ENCODE measurements at places on chromosomes 16 and 17. TPM values are rescaled to one million over a fixed set of nuclear protein-coding genes. Genes with fewer than 3 reads are reported as not detected.

DNA sequence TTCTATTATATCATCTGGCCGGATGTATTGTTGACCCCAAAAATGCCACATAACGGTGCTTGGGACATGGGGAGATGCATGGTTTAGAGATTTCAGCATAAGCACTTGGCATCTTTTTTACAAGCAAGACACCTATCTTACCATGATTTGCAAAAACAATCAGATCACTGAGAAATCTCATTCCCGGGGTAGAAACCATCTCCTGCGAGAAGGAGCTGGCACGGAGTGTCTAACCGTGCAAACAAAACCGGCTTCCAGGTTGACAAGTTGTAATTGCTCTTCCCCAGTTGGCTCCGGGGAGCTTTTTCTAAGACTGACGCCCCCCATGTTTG lies 1.0 kb downstream of the SLC16A6 start:
- H3K4me3 ChIP-seq = no peak overlapping the region
- peaks cover 37% of the 10 kb centered on the region for H3K27me3 ChIP-seq
- peaks cover 8% of the 10 kb centered on the region for H3K4me1 ChIP-seq
- no peak for DNase-seq
- H3K36me3 ChIP-seq = no peaks in the 10 kb centered on the region

GRCh38 chr17:69684251-69684650 lies 269.8 kb downstream of the MAP2K6 start:
- no peaks in the 10 kb centered on the region for H3K27me3 ChIP-seq
- H3K36me3 ChIP-seq = no peaks in the 10 kb centered on the region
- H3K4me1 ChIP-seq = no peaks in the 10 kb centered on the region
- no peak for DNase-seq

The TEX19 gene
- total RNA-seq = not detected

GRCh38 chr17:63086483-63087185 lies 120.6 kb downstream of the TANC2 start:
- H3K27ac ChIP-seq = no peak overlapping the region
- no peaks in the 10 kb centered on the region for H3K27me3 ChIP-seq
- no peaks in the 10 kb centered on the region for H3K36me3 ChIP-seq
- no peak overlapping the region for H3K4me3 ChIP-seq

DNA sequence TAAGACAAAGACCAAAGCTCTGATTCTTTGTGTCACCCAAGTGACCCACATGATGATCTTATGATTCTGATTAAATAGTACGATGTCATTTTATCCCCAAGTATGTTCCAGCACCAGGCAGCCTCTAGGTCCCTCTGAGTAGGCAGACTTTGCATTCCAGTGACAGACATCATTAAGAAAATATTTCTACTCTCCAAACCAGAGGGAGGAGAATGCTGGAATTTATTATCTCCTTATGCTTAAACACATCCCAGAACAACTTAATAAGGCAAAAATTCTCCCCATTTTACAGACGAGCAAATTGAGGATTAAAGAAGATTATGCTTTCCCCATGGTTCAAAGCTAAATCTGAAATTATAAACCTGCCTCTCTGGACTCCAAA lies 192.8 kb upstream of the CDH11 start:
- no peaks in the 10 kb centered on the region for H3K4me1 ChIP-seq
- H3K27me3 ChIP-seq = no peaks in the 10 kb centered on the region
- no peak overlapping the region for H3K27ac ChIP-seq
- no peaks in the 10 kb centered on the region for H3K36me3 ChIP-seq
- no peak overlapping the region for H3K4me3 ChIP-seq

The HOXB1 gene
- not detected for total RNA-seq

The ZNF768 gene
- 58.6 TPM for total RNA-seq

The MT1G gene
- 995 TPM for total RNA-seq

The ADAD2 gene
- total RNA-seq = not detected

The FN3K gene
- total RNA-seq = 69.5 TPM

- no peaks in the 10 kb centered on the region for H3K27me3 ChIP-seq
- peak overlapping the region; percentile 25 for H3K4me3 ChIP-seq
- peak overlapping the region; percentile 32 for H3K27ac ChIP-seq
- H3K4me1 ChIP-seq = no peaks in the 10 kb centered on the region
Observed at GRCh38 chr17:74466828-74467184, 372 bp downstream of the CD300A start.

GRCh38 chr17:7955414-7956227 lies 23.6 kb downstream of the CNTROB start:
- no peak overlapping the region for H3K4me3 ChIP-seq
- no peak overlapping the region for H3K27ac ChIP-seq
- H3K4me1 ChIP-seq = no peaks in the 10 kb centered on the region
- no peak for DNase-seq

The PTX4 gene
- not detected for total RNA-seq

DNA sequence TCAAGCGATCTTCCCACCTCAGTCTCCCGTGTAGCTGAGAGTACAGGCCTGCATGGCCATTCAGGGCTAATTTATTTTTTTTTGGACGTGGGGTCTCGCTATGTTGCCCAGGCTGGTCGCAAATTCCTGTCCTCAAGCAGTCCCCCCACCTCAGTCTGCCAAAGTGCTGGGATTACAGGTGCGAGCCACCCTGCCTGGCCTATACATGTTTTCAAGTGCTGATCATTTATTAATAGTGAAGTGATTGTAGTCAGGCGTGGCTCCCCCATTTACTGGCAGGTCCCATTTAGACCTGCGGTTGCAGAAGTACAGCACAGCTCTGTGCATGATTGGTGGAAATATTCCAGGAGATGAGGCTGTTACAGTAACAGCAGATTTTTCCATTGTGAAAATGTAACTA lies 8.4 kb downstream of the FOXK2 start:
- no peaks in the 10 kb centered on the region for H3K36me3 ChIP-seq
- H3K4me1 ChIP-seq = peaks cover 8% of the 10 kb centered on the region
- DNase-seq = no peak
- H3K27me3 ChIP-seq = no peaks in the 10 kb centered on the region
- no peak overlapping the region for H3K27ac ChIP-seq

GRCh38 chr17:49600949-49601348 lies 25.3 kb downstream of the NXPH3 start:
- H3K4me1 ChIP-seq = no peaks in the 10 kb centered on the region
- H3K4me3 ChIP-seq = no peak overlapping the region
- DNase-seq = no peak
- no peaks in the 10 kb centered on the region for H3K36me3 ChIP-seq
- H3K27ac ChIP-seq = no peak overlapping the region
- H3K27me3 ChIP-seq = no peaks in the 10 kb centered on the region

DNA sequence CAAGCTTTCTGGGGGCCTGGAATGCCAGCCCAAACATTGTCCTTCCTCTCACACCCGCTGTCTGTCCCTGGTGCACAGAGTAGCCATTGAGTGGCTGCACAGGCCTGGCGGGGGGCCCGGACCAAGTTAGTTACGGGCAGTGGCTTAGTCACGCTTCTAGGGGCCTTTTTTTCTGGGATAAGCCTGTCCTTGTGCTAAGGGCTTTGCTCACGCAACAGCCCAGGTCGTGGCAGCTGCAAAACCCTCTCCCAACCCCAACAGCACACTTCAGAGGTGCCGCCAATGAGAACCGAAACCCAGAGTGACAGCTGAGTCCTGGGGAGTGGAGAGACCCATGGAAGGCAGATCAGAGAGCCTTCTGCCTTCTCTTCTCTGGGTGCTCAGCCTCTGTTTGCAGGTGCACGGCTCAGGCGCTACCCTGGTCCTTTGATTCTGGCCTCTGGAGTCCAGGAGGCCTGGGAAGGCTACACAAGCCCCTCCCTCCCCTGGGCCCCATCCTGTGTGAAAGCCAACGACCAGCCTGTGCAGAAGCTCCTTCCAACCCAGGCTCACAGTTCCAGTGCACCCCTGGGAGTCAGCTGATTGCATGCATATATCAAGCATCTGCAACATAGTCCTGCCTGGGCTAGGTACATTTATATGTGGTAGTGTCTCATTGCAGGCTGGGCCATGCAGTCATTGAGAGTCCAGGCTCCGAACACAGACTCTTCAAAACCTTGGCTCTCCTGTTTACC lies 9.1 kb downstream of the WSCD1 start:
- no peak overlapping the region for H3K27ac ChIP-seq
- no peaks in the 10 kb centered on the region for H3K27me3 ChIP-seq
- H3K36me3 ChIP-seq = no peaks in the 10 kb centered on the region
- no peak overlapping the region for H3K4me3 ChIP-seq

DNA sequence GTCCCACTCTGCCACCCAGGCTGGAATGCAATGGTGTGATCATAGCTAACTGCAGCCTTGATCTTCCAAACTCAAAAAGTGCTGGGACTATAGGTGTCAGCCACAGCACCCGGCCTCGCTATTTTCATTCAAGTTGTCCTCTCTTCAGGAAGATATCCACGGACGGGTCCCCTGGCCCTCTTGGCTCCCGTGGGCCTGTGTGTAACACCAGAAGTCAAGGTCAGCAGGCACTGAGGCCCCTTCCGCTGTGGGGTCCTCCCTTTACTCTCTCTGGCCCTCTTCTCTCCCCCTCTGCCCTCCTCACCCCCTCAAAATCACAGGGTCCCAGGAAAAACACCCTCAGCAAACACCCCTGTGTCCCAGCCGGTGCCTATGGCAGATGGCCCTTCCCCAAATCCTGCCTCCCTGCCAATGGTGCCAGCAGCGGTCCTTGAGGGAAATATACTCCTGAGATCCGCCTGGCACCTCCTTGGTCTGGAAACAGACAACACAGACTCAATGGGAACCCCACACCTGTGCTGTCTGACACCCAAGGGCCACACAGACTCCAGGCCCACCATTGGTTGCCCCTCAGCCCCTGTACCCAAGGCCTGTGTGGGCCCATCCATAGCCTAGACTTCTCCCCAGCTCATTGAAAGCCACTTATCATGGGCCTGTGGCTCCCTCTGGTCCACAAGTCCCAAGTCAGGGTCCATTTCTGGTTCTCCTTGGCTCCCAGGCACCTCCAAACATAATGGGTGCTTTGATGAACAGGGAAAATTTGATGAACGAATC lies 221.5 kb downstream of the ZNF423 start:
- no peak overlapping the region for H3K4me3 ChIP-seq
- no peak for DNase-seq
- no peak overlapping the region for H3K27ac ChIP-seq
- H3K36me3 ChIP-seq = no peaks in the 10 kb centered on the region
- no peaks in the 10 kb centered on the region for H3K27me3 ChIP-seq

GRCh38 chr16:81483064-81483969 lies 38.7 kb downstream of the CMIP start:
- H3K36me3 ChIP-seq = no peaks in the 10 kb centered on the region
- no peaks in the 10 kb centered on the region for H3K27me3 ChIP-seq
- no peaks in the 10 kb centered on the region for H3K4me1 ChIP-seq
- no peak overlapping the region for H3K4me3 ChIP-seq
- no peak overlapping the region for H3K27ac ChIP-seq

The PRAC1 gene
- 328 TPM for total RNA-seq

DNA sequence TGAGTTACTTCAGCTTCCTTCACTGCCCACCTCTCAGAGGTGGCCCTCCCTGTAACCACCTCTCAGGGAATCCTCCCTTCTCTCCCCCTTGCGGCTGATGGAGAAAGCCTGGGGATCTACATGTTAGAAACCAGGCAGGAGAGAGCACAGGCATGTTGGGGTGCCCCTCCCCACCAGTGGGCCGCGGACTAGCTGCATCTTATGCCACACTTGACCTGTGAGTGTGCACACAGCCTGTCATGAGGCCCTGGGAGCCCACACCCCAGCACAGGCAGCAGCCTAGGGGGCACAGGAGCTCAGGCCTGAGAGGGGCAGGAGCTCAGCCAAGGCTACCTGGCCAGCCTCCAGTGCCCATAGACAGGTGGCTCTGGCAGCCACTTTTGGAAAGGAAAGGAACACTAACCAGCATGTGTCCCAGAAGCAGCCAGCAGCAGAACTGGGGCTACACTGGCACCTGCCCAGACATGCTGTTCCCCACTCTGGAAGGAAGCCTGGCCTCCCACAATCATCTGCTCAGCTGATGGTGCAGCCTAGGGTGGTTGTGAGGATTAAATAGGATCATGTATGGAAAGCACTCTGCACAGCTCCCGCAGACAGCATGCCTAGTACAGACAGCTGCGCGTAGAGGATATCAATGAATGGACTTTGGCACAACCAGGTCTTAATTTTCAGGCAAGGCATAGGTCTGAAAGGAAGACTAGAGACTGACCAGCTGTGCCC lies 60.5 kb downstream of the TMEM132E start:
- no peak for DNase-seq
- H3K4me3 ChIP-seq = no peak overlapping the region
- no peaks in the 10 kb centered on the region for H3K36me3 ChIP-seq
- peaks cover 20% of the 10 kb centered on the region for H3K27me3 ChIP-seq

DNA sequence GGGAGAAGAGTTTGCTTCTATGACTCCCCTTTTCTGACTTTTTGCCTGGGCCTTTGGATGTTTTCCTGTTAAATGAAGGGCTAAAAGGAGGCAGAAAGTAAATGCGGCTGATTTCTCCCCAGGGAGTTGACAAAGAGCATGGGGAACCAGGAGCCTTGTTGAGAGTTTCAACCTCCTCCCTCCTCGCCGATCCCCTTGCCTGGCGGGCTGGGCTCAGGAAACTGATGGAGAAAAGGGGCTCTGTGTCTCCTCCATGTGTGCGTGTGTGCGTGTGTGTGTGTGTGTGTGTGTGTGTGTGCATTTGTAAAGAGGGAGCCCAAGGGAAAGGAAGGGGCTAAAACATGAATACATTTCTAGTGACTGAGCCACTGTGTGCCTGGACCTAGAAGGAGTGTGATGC lies 94.5 kb downstream of the ZDHHC7 start:
- no peaks in the 10 kb centered on the region for H3K27me3 ChIP-seq
- H3K4me1 ChIP-seq = peaks cover 4% of the 10 kb centered on the region
- no peak overlapping the region for H3K27ac ChIP-seq

DNA sequence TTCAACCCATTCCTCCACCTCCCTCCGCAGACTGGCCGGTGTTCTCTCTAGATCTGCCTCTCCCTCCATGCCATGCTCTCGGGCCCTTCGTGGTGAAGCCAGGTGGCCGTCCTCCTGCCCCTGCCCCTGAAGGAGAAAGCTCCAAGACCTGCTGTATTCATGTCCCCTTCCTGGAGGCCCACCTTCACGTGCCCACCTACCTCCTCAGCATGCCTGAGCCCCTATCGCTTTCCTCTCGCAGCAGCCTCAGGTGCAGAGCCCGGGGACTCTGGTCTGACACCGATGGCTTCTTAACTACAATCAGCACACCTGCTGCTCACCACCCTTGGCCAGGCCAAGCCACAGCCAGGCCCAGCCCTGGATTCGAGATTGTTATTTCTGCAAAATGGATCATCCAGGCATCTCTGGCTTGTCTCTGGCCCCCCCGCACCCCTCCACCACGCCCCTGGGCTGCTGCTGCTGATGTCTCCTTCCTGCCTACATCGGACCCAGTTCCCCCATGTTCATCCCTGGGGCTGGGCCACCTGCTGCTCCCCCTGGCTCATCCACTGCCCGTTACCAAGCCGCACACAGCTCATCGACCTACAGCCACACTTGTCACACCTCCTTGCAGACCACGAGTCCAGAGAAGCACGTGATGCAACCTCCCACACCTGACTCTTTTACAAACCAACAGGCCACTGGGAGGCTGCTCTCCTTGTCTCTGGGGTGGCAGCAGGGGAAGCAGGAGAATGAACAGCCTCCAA lies 32.5 kb upstream of the TNFRSF13B start:
- H3K27ac ChIP-seq = no peak overlapping the region
- H3K4me1 ChIP-seq = no peaks in the 10 kb centered on the region
- no peak overlapping the region for H3K4me3 ChIP-seq
- no peaks in the 10 kb centered on the region for H3K36me3 ChIP-seq

The EPX gene
- not detected for total RNA-seq

GRCh38 chr16:51898872-51899271 lies 648.1 kb downstream of the TOX3 start:
- no peaks in the 10 kb centered on the region for H3K27me3 ChIP-seq
- H3K4me3 ChIP-seq = no peak overlapping the region
- no peaks in the 10 kb centered on the region for H3K4me1 ChIP-seq
- H3K36me3 ChIP-seq = no peaks in the 10 kb centered on the region
- no peak for DNase-seq
- H3K27ac ChIP-seq = no peak overlapping the region

All from colonic mucosa (tissue), 4 donors.